ENCODE measurements at places on chromosomes 6 and 20.

DNA sequence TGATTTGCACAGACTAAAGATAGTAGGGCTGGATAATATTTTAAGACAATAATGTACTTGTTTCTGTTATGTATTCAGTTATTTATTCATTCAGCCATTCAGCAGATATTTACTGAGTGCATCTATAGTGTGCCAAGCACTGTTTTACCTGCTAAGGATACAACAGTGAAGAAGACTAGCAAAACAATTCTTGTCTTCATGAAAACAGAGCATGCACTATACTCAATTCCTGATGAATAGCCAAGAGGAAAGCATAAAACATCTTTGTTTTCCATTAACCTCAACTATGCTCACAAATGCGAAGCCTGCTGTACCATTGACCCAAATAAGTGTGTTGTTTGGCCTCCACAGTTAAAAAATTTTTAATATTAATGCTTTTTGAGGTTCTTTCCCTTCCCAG is 436.7 kb downstream of the BCKDHB start:
- DNase-seq: no peak

GRCh38 chr6:148780918-148781436 is 34.1 kb downstream of the UST start:
- DNase-seq: no peak

GRCh38 chr6:113930183-113930582 is 40.8 kb downstream of the HDAC2 start:
- DNase-seq: no peak

DNA sequence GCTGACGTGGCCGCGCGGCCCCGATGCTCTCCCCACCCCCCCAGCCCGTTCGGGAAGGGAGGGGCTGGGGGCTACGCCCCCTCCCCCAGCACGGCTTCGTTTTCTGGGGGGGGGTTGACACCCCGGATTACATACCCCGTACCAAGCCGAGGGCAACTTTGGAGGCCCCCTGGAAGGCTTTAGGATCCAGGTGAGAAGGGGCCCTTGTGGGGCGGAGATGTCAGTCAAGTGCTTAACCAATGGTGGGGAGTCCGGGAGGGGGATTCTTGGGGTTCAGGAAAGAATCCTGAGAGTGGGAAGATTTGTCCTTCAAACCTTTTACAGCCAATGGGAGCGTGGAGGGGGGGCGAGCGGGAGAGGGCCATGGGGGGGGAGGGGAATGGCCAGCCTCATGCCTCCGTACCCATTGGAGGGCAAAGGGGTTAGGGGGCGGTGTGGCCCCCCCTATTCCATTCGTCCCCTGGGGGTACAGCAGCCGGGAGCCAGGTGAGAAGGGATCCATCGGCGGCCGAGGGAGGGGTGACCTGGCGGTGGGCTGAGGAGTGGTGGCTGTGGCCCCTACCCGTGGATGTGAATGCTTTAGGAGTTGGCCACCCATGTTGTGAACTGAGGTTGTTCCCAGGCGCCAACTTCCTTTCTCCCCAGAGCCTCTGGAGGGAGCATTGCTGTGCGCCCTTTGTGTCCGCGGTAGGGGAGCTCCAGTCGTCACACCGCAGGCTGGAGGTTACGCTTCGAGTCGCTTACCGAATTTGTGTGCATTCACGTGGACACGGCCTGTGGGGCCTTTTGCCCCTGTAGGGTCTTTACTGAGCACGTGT is 682 bp downstream of the BRD2 start:
- peak; percentile 60 for DNase-seq

DNA sequence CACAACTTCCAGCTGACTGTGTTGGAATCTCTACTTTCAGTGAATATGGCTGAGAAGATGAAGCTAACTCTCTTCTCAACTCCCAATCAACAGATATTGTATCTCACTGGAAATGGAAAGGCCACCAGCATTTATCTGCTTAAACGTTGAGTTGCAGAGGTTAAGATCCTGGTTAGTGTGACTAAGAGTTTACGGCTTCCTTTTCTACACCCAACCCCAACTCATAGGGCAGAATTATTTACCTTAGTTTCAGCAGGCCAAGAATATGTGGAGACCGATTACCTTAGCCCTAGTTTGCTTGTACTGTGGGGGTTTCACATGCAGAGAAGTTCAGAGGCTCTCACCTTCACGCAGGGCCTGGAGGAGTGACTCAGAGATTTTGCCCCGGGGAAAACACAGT is 1026.6 kb downstream of the EYS start:
- DNase-seq: no peak

- DNase-seq: no peak
Measured at GRCh38 chr20:45318386-45318939, 10.4 kb upstream of the MATN4 start.

DNA sequence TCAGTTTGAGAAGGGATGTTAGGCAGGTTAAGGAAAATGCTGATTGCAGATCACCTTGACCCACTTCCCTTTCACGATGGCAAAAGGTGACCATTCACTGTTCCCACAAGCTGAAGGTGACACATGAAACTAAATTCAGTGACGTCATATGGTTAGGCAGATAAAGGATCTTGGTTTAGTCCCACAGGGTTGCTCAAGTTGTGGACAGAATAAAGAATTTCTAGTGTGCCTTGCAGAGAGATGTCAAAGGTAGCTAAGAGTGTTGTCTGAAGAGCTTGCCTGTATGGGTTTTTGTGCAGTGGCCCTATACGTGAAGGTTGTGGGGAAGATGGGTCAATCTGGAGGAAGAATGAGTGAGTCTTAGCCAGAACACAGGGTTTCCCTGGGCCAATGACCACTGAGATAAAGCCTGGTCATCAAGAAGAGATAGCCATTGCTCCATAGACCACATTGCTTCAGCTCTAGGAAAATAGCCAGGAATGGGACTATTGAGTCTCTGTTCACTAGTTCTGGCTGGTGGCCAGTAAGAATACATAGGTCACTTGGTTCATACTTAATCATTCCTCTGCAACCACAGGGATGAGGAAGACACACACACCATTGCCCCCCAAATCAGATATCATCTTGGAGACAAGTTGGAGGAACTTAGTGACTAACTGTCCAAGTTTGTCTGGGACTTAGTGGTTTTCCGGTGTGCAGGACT is 148.5 kb upstream of the ATXN1 start:
- no peak for DNase-seq

DNA sequence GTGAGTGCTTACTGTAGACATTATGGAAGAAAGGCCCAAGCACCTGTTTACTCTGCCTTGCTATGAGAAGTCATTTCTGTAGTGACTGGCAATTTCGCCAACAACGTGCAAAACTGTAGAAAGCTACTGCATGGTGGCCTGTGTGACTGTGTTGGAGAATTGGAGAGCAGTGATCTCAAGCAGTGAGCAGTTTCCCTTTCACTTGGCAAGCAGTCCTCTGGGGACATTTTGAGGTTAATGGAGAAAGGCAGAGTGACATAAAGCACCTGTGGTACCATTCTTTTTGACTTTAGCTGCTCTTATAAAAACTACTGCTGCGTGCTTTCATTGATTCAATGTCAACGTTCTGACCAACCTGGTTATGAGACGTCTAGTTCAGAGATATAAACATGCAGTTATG is 382.6 kb upstream of the JAG1 start:
- DNase-seq: no peak

GRCh38 chr20:32573167-32573851 is 11.8 kb downstream of the NOL4L start:
- DNase-seq: no peak

DNA sequence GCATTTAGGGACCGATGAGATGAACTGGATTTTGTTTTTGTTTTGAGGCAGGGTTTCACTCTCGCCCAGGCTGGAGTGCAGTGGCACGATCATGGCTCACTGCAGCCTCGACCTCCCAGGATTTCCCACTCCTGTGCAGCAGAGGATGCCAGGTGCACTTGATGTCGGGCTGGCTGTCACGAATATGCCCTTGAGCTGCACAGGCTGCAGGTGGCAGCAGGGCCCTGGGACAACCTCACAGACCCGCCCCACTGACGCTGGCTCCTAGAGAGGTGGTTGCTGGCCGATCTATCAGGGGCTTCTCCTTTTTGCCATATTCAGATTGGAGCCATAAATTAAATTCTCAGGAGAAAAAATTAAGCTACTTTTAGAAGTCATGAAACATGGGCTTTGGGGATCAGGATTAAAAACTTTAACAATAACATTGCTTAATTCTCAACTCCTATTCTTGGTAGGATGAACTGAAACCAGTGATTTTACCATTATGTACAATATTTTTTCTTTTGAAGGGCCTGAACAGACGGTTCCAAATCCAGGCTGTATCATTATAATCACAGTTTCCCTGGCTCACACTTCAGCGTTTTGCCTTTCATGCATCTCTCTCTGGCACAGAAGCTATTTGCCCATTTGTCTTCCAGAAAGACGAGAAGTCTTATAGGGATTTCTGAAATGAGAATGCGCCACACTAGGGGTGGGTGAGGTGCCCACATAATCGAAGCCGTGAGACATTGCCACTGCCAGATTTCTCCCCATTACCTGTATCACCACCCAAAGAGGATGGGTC is 32.4 kb downstream of the NQO2 start:
- no peak for DNase-seq

DNA sequence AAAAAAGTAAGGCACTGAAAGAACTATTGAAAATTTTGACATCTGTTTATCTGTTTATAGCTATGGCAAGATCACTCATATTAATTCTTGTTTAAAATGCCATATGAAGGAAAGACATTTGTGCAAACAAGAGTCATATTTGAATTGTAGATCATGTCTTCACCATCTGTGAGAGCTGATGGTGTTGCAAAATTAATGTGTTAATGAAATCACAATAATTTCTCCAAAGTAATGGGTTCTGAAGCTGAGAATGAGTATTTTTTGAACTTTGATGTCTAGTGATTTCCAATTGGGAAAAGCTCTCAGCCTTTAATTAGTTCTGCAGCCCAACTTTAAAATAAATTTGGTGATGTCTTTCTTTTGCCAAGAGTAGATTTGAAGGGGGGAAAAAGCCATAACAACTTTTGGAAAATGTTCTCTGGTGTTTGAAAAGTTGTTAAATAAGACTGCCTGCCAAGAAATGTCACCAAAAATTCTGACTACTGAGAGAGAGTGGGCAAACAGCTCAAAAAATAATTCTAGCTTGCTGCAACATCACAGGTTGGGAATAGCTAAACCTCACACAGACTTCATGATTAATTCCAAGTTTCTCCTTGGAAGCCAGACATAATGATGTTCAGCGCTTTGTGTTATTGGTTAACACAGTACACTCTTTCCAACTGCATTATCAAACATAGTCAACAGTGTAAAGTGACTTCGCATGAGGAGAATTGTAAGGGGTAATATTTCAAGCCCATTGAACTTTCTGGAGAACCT is 142.6 kb downstream of the SOBP start:
- no peak for DNase-seq

DNA sequence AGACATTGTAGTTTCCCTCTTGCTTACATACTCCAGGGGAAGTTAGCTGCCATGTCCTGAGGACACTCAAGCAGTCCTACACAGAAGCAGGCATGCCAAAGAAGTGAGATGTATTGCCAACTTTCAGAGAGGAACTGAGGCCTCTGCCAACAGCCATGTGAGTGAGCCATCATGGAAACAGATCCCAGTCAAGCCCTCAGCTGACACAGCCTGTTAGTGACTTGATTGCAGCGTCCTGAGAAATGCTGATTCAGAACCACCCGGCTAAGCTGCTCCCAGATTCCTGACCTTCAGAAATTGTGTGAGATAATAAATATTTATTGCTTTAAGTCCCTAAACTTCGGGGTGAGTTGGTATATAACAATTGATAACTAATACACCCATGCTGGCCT is 38.1 kb downstream of the GSTA2 start:
- no peak for DNase-seq

DNA sequence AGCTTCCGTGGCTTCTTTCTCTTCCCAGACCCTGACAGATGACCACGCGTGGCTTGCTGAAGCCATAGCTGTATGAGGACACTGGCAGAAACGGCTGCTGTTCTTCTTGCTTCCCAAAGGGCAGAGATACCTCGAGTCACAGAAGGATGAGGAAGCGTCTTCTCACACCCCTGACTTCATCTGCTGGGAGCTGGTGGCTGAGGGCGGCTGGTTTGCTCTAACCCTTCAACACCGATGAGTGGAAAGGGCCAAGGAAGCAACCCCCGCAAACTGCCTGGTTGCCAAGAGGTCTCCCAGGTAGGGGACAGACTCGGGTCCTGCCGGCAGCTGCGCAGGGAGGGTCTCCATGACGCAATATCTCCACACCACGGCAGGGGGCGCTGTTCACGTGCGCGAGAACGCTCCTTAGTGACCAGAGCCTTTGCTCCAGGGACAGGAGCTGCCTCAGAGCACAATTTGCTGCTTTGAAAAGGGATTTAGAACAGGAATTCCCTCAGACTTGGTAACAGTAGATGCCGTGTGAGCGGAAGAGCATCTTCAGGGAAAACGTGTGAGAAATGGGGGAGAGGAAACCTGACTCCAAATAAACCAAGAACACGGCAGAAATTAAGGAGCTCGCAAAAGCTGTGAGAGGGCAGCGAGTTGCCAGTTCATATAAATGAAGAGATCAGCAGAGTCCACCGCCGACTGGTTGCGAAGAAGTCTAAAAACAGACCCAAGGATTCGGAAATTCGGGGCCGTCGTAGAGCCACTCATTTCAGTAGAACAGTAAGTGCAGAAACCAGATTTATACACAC is 80.2 kb downstream of the ERMARD start:
- peak; percentile 65 for DNase-seq

All from stimulated activated CD4-positive, alpha-beta T cell treated with anti-CD3 and anti-CD28 coated beads, Interleukin-4, amount 100 ng/mL, for 48 hours (primary cell).